AML-193 (cell line): ENCODE measurements at places on chromosomes 16 and 17.
A peak's percentile ranks its signal among the peaks of the same experiment; 100 is the strongest.

DNA sequence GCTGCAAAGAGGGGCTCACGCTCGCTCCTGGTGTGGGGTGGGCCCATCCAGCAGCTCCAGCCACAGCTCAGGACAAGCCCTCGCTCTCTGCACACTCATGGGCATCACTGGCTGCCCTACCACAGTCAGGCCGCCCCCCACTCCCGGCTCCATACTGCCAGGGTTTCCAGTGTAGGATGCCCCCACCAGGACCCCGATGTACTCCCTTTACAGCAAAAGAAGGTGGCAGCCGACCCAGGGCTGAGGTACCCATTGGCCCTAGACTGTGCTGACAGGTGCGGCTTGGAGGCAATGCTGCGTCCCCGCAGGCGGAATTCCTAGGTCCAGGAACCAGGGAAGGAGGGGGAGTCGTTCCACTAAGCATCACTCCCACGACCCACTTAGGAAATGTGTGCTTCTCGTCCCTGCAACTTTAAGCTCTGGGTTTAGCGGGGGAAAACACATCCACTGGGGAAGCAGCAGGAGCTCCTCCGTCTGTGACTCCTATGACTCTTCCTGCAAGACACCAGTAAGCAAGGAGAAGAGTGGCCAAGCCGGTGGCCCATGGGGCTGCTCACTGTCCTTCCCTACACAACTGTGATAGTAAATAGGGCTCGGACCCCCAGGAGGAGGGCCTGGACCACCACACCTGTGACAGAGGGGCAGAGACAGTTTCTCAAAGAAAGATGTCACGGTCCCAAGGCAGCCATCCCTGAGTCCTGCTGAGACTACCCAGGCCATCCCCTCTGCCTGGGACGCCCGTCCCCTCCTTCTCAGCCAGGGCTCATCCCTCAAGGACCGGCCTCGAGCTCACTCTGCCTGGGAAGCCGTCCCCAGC, 13.1 kb downstream of the CORO7 start:
- DNase-seq: no peak

DNA sequence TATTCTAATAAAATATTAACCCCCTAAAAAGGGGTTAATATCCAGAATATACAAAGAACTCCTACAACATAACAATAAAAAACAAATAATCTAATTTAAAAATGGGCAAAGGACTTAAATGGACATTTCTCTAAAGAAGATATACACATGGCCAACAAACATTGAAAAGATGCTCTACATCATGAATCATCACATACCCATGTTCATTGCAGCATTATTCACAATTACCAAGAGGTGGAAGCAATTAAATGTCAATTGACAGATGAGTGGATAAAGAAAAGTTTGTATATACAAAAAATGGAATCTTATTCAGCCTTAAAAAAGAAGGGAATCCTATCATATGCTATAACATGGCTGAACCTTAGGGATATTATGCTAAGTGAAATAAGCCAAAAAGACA, 36.8 kb downstream of the CPD start:
- no peak for DNase-seq

- DNase-seq: no peak
These were observed 19.6 kb downstream of the AKAP1 start for GRCh38 chr17:57104461-57105175.

GRCh38 chr17:8806926-8807550, 7.9 kb upstream of the MFSD6L start:
- no peak for DNase-seq

- no peak for DNase-seq
These were observed 686.7 kb upstream of the RBFOX1 start for GRCh38 chr16:6645768-6646568.

GRCh38 chr16:50146479-50147435, 6.3 kb upstream of the TENT4B start:
- DNase-seq: no peak

GRCh38 chr16:88339930-88340754, 42.6 kb upstream of the ZNF469 start:
- DNase-seq: no peak

GRCh38 chr16:57341441-57342303, 16.9 kb upstream of the CCL22 start:
- no peak for DNase-seq

DNA sequence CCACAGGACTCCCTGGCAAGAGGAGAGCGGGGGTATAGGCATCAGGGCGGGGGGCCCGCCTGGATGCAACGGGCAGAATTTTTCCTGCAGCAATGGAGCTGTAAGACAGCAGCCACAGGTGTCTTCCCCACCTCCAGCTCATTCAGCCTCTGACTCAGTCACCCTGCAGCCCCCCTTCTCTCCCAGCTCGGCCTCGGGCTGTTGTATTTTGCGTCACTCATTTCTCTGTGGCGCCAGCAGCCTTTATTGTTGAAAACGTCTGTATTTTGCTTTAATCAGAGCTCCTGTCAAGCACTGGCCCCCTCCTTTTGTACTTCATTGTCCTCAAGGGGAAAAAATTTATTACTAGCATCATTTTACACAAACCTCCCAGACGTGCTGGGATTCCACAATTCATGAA, 117.7 kb downstream of the WSCD1 start:
- DNase-seq: no peak

- DNase-seq: no peak
These were observed 2.0 kb upstream of the SLC6A4 start for GRCh38 chr17:30237296-30238002.

GRCh38 chr16:15450624-15451023, 16.2 kb downstream of the BMERB1 start:
- no peak for DNase-seq

DNA sequence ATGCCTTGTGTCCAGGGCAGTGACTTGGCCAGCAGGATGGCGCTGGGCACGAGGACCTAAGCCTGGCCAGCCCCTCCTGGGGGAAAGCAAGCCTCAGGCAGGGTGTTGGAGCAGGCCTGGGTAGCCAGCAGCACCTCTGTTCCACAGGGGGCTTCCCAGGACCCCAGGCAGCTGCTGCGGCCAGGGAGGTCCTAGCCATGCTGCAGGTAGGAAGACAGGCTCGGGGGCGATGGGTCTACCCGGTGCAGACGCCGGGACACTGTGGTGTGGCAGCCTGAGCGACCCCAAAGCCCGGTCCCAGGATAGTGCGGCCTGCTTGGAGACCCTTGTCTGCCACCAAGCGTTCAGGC, 22.4 kb upstream of the AATK start:
- DNase-seq: no peak

- DNase-seq: no peak
These were observed 20.0 kb downstream of the CCL17 start for GRCh38 chr16:57424583-57424982.

GRCh38 chr16:84561291-84561690, 56.6 kb downstream of the COTL1 start:
- DNase-seq: no peak

DNA sequence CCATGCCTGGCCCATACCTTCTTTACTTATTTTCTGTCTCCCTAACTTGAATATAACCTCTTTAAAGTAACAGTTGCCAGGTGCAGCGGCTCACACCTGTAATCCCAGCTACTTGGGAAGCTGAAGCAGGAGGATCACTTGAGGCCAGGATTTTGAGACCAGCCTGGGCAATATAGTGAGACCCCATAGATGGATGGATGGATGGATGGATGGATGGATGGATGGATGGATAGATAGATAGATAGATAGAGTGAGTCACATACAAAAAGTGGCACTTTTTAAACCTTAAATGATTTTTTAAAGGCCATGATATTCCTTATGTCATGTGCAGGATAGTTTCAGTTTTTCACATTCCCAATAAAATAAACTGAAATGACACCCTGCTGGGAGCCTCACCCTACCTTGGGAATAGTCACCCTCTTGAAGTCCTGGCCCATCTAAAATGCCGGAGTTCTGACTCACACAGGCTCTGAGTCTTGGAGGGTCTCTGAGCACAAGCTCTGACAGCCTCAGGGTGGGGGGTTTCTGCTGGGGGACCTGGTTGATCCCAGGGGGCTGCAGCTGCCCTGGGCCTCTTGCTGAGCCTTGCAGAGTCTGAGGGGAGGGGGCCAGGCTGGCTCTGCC, 26.2 kb downstream of the CPNE2 start:
- DNase-seq: no peak

- DNase-seq: peak; percentile 77
These were observed 44.0 kb downstream of the TUBD1 start for GRCh38 chr17:59848778-59849177.

- DNase-seq: no peak
These were observed 6.6 kb upstream of the SHCBP1 start for GRCh38 chr16:46627746-46628145.

DNA sequence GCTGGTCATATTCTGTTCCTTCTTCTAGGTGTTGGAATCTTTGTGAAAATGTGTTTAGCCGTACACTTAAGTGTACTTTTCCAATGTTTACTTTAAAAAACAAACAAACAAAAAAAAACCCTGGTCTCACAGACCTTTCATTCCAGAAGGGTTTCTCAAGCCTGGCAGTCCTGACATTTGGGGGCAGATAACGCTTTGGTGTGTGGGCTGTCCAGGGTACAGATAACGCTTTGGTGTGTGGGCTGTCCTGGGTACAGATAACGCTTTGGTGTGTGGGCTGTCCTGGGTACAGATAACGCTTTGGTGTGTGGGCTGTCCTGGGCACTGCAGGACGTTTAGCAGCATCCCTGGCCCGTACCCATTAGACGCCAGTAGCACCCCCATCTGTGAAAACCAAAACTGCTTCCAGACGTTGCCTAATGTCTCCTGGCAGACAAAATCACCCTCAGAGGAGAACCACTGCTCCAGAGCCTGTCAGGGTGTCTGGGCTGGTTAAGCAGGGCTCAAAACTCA, 15.2 kb upstream of the FLCN start:
- no peak for DNase-seq

GRCh38 chr17:29195465-29196081, 15.4 kb upstream of the MYO18A start:
- peak; percentile 100 for DNase-seq

DNA sequence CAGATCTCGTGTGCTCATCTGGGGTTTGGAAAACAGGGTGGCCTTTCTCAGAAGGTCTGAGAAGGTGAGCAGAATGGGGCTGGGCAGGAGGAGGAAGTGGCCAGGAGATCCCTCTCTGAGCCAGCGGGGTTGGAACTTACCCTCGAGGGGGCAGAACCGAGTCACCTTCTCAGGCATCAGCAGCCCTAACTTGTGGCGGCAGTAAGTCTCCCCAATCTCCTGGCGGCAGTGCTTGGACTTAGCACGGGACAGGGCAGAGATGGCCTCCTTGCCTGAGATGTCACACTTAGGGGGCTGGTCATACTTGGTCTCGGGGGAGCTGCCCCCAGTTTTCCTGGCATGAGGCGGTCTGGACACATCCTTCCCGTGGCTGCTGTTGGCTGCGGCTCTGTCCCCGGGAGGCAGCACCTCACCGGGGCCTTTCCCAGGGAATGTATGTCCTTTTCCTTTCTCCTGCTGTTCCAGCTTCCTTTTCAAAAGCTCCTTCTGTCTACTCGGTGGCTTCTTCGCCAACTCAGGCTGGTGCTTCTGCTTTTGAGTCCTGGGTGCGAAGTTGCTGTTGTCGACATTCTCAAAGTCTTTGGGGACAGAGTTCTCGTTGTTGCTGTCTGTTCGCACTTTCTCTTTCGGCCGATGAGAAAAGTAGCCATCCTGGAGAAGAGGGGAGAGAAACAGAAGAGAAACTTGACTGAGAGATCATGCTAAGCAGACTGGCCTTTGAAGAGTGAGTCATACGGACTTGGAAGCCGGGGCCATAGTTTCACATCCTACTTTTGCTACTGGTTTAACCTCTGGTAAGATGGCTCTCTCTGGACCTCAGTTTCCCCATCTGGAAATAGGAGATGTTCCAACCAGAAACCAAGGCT, 211.7 kb downstream of the XYLT1 start:
- DNase-seq: no peak

DNA sequence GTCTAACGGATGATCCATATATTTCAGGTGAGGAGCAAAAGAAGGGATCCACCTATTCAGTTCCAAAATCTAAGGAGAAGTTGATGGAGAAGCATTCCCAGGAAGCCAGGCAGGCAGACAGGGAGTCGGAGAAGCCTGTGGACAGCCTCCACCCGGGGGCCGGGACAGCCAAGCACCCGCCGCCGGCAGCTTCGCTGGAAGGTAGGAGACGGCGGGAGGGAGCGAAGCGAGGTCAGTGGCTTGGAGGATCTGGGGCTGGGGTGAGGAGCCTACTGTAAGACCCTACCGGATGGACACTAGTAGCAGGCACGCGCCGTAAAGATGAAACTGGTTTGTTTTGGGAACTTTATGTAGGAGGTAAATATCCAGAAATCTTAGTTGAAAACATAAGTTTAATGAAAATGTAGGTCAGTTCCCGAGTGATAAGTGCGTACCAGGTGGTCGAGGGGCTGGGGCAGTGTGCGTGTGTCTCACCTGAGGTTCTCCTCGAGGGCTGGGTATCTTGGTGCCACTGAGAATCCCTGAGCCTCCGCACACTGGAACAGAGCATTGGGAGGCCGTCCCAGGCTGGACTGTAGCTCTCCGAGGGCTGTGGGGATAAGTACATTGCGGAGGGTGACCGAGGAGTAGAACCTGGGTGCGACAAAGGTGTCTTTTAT, 714 bp downstream of the SPATA33 start:
- no peak for DNase-seq

DNA sequence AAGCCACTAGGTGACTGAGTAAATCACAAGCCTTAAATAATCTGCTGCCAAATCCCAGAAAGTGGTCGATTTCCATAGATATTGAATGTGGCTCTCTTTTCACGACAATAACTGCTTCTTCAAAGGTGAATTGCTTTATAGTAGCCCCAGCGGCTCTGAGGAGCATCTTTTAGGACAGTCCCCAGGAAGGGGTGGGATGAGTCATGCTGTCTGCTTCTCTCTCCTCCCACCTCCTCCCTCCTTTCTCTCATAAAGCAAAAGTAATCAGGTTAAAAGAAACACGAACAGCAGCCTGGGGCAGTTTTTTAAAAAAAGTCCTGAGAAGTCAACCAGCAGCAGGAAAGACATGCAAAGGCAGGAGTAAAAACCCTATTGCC, 1.8 kb downstream of the KIAA0513 start:
- DNase-seq: peak; percentile 5

DNA sequence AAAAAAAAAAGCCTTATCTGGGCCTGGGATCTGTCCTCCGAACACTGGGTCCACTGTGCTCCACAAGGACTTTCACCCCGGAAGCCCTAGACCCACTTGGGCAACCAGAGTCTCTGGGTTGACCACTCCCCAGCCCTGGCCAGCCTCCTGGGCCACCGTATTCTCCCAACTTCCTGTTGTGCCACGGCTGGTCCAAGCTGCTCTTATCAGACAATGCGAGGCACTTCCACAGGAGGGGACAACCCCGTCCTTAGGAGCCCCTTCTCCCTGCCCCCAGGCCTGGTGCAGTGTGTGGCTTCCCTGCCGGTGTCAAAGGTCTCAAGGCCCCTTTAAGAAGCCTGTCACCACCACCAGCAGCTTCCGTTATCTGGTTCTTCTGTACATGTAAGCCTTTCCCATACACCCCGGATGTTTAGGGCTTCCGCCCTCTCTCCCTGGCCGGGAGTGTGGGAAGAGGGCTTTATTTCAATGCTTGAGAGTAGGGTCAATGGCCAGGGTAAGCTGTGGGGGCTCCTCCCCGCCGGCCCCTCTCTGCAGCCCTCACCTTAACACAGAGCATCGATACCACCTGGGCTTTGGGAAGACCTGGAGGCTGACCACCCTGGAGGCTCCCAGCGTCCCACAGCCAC, 313.0 kb downstream of the SEC14L1 start:
- peak; percentile 56 for DNase-seq
